ENCODE measurements at places on chromosomes 11 and 22.

- DNase-seq: no peak
Measured at GRCh38 chr11:16312233-16312765, 44.0 kb downstream of the SOX6 start.

DNA sequence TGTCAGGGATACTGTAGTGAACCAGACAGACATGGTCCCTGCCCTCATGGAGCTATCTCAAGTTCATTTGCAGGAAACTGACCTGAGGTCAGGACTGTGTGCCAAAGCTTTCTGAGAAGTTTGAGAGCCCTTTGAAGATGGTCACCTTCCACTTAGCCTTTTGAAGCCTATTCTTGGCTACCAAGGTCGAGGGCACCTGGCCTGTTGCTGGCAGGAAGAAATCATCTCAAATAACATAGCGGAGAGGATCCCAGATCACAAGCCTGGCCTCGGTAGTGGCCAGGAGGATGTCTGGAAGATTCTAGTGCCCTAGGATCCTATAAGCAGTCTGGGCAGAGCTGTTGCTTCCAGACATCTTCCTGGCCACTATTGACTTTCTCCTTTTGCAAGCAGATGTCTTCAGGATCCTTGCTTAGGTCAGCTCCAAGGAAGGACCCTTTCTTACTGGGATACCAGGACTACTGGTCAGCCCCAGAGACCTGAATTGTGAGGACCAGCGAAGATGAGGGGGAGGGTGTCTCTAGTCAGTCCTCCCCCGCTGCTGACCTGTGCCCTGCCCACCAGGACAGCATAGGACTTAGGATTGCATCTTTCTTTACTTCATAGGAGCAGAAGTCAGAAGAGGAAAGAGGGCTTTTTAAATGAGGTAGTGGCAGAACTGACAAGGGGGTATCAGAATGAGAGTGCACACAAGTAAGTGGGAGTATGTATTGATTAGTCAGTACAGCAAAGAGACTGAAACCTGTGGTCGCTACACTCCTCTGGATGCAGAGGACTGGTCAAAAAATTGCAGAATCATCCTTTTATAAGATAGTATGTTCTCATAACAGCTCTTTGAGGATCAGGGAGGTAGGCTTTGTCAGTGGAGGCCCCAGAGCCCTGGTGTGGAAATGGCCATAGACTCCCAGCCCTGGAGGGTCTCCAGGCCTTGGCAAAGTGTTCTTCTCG lies 94.8 kb downstream of the TEAD1 start:
- DNase-seq: peak; percentile 46

DNA sequence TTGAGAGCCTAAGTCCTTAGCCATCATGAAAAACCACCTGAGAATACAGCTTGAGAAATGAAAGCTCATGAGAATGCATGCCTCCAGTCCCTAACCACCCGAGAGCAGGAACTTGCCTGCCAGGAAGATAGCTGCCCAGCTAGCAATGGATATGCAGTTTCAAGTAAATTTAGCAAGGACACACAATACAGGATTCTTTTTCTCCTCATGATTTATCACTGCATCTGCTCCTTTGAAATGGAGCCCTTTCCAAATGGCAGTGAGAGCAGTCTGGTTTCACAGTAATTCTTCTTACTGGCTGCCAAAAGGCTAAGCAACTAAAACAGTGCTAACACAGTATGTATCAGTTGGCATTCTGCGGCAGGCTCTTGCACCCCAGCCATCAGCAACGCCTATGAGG lies 109.9 kb downstream of the MICAL3 start:
- no peak for DNase-seq

DNA sequence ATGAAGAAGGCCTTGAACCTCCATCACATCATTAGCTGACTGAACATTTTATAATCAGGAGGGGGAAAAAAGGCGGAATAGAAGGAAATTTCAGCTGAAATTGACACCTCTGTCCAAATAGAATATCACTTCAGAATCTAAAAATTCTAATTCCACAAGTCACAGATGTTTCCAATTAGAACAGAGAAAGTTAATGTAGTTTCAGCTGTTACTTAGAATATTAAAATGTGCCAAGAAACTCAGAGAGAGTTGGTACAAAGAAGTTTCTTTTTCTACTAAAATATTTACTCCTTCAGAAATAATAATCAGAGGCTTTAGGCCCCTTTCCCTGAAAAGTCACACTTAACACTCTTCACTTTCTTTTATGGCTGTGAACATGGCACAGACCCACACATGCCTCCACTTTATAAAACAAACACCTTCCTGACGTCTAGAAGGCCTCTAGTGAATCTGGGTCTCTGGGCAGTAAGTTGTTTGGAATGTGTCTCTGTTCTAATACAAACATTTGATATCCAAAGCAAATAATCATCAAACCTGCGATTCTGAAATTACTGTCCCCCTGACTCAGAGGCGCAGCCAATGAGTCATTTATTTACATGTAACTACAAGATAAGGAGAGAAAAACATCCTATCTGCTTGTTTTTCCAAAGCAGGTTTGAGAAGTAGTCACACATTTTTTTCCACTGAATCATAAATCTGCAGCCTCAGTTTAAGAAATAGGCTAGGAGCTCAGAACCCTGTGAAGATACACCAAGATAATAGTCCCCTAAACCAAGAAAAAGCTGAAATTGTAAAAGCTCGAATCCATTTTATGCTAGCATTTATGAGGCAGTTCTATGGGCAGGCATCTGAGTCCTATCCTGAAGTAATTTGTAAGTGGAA lies 148.4 kb downstream of the ME3 start:
- DNase-seq: peak; percentile 62

DNA sequence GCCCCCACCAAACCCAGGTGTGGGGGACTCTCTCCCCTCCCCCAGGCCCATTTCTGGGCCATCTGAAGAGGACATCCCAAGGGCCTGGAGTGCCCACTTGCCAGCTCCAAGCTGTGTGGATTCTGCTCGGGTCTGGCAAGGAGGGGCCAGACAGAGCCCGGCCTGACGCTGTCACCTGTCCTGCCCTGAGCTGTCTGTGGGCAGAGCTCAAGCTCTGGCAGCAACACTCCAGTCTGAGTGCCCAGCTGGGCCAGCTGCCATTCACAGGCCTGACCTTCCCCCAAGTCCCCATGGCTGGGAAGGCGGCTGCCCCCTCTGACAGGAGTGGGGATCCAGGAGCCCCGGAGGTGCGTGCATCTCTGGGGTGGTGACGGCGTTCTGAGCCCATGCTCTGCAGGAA lies 6.2 kb upstream of the PIM3 start:
- DNase-seq: no peak

GRCh38 chr11:125165843-125166763 lies 1.6 kb downstream of the PKNOX2 start:
- DNase-seq: no peak

DNA sequence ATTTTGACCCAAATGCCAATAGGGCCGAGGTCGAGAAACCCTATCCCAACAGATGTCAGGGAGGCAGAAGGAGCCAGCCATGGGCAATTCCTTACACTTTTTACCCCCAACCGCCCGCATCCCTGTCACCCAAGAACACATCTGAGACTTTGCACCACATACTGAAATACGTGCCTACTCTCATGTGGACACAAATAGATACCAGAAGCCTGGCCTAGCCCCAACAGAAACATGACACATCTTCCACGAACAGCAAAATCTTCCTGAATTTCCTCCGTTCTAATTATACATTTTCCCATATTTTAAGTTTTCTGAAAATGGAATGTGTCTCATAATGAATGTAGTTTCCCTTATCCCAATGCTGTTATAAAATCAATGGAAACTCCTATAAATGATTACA lies 64.7 kb downstream of the SLC1A2 start:
- DNase-seq: no peak

DNA sequence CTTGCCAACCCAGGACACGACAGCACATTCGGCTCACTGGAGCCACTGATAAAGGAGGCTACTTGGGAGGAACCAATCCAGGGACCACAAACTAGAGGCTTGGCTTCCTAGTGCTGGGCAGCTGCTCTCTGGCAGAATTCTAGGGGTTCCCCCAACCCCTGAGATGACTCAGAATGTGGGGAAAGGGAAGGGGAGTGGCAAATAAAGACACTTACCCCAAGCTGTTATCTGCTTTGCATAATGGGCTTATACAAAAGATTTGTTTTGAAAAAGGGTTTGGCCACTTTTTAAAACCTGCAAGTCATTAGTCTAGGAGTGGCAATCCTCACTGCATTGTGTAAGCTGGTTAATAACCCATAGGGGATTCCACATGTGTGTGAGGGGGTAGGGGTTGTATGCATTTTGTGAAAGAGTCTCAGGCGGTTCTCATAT lies 64.1 kb upstream of the LMO1 start:
- peak; percentile 21 for DNase-seq

- no peak for DNase-seq
Measured at GRCh38 chr11:15967966-15968365, 388.4 kb downstream of the SOX6 start.

DNA sequence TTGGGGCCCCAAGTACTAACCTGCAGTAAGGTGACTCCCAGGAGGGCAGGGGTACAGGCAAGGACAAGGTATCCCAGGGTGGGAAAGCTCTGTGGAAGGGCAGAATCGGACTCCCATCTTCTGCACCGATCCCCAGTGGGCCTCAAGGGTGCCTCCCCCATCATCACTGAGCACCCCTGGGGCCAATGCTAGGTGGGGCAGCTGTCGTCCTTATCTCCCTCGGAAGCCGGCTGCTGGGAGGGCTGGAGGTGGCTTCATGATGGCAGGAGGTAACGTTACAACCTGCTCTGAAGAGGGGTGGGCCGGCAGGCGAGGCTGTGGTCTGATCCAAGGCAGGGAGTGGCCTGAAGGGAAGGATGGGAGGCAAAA lies 87.6 kb upstream of the LINC01488 start:
- DNase-seq: no peak

DNA sequence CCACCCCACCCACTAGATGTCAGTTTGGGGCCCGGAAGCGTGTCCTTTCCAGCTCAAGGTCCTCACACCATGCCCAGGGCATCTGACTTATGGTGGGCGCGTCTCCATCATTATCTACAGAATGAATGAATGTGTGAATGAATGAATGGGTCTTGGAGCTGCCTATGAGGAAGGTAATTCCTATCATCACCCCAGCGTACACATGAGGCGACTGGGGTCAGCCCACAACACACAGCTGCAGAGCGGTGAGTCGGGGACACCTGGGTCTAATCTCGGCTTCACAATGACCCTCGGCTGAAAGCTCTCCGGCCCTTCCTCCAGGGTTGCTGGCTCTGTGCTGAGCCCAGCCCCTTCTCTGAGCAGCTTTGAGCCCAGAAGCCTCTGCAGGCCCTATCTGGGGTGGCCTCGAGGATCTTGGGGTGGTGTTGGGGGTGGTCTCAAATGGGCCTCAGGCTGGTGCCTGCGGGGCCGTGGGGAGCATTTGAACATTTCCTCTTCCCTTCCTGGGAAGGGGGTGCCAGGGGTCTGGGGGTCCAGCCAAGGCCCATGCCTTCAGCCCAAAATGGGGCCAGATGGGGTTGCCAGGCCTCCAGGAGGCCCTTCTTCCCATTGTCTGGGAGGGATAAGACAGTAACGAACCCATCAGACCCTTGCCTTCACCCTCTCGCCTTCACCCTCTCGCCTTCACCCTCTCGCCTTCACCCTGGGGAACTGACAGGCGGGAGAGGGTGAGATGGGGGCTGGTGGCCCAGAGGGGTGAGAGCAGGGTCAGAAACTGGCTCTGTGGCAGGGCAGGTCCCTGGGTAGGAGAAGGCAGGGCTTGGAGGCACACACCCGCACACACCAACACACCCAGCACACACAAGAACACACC lies 82.4 kb downstream of the MYEOV start:
- no peak for DNase-seq

GRCh38 chr11:62341588-62341987 lies 4.3 kb downstream of the ASRGL1 start:
- DNase-seq: no peak

GRCh38 chr11:36594316-36594989 lies at the start of gene IFTAP:
IFTAP (plus strand) TSS chr11:36594502; CDS start chr11:36610104, 15,602 bp downstream.
- DNase-seq: peak; percentile 53

DNA sequence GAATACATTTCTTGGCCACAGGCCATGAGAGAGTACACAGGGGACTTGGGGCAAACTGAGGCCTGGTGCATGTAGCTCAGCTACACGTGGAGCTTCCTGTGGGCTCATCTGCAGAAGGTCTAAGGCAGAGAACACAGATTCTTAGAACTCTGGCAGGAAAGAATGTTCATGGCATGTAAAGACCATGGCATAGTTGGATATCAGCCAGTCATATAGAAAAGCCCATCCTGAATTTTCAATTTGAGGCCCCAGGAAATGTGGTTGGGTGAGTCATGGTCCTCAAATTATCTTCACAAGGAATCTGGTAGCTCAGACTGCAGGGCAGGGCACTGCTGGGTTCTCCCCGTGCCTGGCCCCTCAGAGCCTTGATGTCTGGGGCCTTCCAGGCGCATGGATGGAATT lies 13.7 kb upstream of the ST3GAL4 start:
- DNase-seq: no peak

DNA sequence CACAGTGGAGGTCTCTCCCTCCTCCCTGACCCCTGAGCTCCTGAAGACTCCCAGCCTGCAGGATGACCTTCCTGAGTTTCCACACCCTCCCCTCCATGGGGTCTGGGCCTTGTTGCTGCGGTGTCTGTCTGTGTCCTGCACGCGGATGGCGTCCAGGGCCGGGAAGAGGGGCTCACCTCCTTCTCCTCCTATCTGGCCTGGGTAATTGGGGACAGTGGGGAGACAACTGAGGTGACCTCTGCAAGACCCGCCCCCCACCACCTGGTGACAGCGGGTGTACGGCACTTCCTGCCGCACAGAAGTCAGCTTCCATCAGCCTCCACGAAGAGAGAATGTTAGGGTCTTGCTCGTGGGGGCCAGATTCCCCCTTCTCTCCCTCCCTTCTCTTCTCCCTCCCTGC lies 31.7 kb downstream of the LINC01488 start:
- no peak for DNase-seq

- no peak for DNase-seq
Measured at GRCh38 chr11:9955391-9955790, 291.5 kb downstream of the SWAP70 start.

- DNase-seq: no peak
Measured at GRCh38 chr22:29089507-29089906, 16.7 kb downstream of the KREMEN1 start.

DNA sequence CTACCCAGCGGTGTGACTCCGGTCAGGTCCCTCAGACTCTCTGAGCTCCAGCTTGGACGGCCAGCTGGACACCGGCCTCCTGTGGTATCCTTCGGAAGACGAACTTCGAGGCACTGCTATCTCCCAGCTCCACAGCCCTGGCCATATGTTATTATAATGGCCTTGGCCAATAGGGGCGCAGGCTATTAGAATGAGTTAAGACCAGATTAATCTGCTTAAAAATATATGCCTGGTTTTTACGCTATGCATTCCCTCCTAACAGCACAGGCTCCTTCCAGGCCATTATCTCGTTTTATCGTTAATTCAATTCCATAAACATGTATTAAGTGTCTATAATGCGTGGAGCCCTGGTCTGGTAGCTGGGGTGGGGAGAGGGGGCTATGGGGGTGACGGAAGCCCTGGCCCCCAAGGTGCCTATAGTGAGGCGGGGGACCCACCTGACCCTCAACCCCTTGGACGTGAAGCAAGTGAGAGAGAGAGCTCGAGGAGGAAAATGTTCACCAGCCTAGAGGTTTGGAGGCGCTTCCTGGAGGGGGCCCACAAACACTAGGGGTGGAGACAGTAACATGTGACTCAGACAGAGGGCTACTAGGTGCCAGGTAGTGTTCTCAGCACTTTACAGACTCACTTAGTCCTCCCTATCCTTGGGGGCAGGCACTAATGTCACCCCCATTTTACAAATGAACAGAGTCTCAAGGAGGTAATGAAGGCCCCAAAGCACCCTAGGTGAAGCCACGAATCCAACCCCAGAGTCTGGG lies 37.5 kb upstream of the TCF20 start:
- no peak for DNase-seq

All from activated CD4-positive, alpha-beta T cell treated with anti-CD3 and anti-CD28 coated beads, Interleukin-2, amount 50 U/mL, for 16 hours (primary cell).